ENCODE measurements at places on chromosomes 1 and 21. TPM values are rescaled to one million over a fixed set of nuclear protein-coding genes. Genes with fewer than 3 reads are reported as not detected.

DNA sequence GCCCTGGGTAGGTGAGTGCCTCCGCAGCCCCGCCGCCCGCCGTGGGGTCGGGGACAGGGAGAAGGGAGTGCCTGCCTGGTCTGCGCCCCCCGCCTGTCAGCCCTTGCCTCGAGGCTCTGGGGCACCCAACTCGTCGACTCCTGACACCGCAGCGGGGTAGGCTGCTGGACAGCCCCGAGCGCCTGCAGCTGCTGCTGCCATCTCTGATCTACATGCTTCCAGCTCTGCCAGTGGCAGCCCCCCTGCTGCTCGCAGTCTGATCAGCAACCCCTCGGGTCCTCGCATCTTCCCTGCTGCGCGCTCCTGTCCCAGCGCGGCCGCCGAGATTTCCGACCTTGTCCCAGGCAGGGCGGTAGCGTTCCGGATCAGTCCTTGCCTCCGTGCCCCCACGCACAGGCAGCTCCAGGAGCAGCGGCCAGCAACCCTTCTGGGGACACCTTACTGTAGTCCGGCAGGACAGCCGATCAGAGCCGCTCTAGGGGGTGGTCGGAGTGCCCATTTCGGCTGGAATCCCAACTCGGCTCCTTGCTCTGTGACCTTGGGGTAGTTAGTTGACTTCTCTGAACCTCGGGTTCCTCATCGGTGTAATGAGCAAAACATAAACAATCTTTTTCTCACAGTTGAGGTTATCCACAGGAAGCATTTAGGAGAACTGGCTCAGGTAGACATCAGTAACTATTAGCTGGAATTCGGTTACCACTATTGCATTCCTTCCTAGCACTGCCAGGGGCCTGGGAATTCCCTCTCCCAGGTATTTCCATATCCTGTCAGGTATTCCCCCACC, 540 bp downstream of the BCAN start:
- H3K4me3 ChIP-seq = peak overlapping the region; percentile 65
- H3K27ac ChIP-seq = no peak overlapping the region
- H3K36me3 ChIP-seq = no peaks in the 10 kb centered on the region
- H3K4me1 ChIP-seq = peaks cover 26% of the 10 kb centered on the region
- no peak for DNase-seq

- H3K27ac ChIP-seq = no peak overlapping the region
- no peak for DNase-seq
- peaks cover 12% of the 10 kb centered on the region for H3K4me1 ChIP-seq
- no peak overlapping the region for H3K4me3 ChIP-seq
- no peaks in the 10 kb centered on the region for H3K27me3 ChIP-seq
- no peaks in the 10 kb centered on the region for H3K36me3 ChIP-seq
Observed at GRCh38 chr1:82451191-82451590, 650.5 kb downstream of the ADGRL2 start.

GRCh38 chr1:115210302-115210711, 121.0 kb upstream of the TSPAN2 start:
- H3K4me1 ChIP-seq = no peaks in the 10 kb centered on the region
- peaks cover 6% of the 10 kb centered on the region for H3K27me3 ChIP-seq
- H3K4me3 ChIP-seq = no peak overlapping the region
- H3K27ac ChIP-seq = no peak overlapping the region
- H3K36me3 ChIP-seq = no peaks in the 10 kb centered on the region

DNA sequence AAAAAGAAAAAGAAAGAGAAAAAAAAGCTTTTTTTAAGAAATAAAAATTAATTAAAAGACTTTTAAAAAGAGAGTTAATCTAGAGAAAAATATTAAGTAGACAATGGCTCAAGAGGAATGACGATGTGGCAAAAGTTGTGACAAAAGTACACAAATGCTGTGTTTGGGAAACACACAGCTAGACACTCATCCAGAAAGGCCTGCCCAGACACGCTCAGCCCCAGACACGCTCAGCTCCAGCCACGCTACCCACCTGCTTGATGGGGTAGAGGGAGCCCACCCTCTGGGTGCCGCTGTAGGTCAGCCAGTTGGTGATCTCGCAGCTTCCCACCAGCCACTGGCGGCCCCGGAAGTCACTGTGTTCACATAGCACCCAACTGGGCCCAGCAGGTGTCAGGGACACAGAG, 10.2 kb downstream of the CD52 start:
- peaks cover 14% of the 10 kb centered on the region for H3K36me3 ChIP-seq
- peaks cover 4% of the 10 kb centered on the region for H3K4me1 ChIP-seq
- no peak overlapping the region for H3K27ac ChIP-seq
- no peak overlapping the region for H3K4me3 ChIP-seq

DNA sequence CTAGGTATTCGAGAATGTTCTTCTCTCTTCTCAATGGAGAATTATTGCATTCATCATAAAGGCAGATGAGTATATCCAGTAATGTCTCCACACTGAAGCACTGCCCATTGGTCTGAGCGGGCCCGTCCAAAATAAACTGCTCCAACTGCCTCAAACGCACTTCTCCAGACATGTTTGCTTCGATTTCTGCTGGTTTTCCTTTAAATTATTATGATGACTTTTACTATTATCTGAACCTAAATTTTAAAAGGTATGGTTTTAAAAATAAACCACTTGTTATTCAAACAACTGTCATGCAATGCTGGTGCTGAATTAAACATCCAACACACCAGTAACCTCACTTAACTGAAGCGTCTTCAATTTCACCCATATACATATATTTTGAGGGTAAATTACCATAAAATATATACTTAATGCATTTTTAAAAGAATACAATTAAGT, 1.3 kb downstream of the CDC42BPA start:
- no peak overlapping the region for H3K27ac ChIP-seq
- peaks cover 9% of the 10 kb centered on the region for H3K4me1 ChIP-seq
- H3K27me3 ChIP-seq = peaks cover 62% of the 10 kb centered on the region
- DNase-seq = no peak
- H3K4me3 ChIP-seq = no peak overlapping the region

DNA sequence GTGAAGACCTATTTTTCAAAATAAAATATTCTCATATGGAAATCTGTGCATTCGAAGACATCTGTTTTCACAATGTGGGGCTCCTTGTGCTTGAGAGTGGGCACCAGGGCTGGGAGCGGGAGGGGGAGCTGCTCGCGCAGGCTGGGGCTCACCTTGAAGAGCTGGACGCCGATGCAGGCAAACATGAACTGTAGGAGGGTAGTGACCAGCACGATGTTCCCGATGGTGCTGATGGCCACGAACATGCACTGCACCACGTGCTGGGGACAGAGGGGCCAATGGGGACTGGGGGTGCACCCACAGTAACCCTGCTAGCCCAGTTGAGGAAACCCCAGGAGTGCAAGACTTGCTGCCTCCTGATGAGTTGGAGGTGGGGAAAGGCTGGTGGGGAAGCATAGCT, 42.2 kb upstream of the KIF21B start:
- no peaks in the 10 kb centered on the region for H3K4me1 ChIP-seq
- no peak for DNase-seq

- H3K36me3 ChIP-seq = peaks cover 9% of the 10 kb centered on the region
- H3K27ac ChIP-seq = no peak overlapping the region
- no peaks in the 10 kb centered on the region for H3K27me3 ChIP-seq
- no peaks in the 10 kb centered on the region for H3K4me1 ChIP-seq
- no peak for DNase-seq
Observed at GRCh38 chr1:77175230-77175844, 43.9 kb downstream of the PIGK start.

- peaks cover 16% of the 10 kb centered on the region for H3K4me1 ChIP-seq
- H3K36me3 ChIP-seq = no peaks in the 10 kb centered on the region
- H3K27ac ChIP-seq = no peak overlapping the region
- no peak for DNase-seq
- H3K4me3 ChIP-seq = no peak overlapping the region
Observed at GRCh38 chr1:206082831-206083695, 30.1 kb downstream of the RHEX start.

DNA sequence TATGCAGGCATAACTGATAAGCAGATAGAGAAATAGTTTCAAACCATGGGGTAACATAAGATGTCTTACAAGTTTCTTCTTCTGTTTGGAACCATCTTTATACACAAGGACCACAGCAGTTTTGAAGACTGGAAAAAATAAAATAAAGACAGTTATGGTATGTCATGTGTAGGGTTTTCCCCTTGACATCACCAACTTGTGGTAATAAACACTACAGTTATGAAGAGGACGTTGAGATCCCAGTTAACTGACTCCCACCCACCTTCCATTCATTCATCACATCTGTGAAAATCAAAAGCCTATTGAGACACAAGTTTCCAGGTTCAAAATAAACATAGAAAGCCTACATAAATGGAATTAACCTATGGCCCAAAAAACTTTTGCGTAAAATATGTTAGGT, 92.5 kb upstream of the KRTAP19-8 start:
- peak; percentile 67 for DNase-seq
- H3K27ac ChIP-seq = peak overlapping the region; percentile 98
- H3K4me3 ChIP-seq = peak overlapping the region; percentile 76
- peaks cover 61% of the 10 kb centered on the region for H3K4me1 ChIP-seq

DNA sequence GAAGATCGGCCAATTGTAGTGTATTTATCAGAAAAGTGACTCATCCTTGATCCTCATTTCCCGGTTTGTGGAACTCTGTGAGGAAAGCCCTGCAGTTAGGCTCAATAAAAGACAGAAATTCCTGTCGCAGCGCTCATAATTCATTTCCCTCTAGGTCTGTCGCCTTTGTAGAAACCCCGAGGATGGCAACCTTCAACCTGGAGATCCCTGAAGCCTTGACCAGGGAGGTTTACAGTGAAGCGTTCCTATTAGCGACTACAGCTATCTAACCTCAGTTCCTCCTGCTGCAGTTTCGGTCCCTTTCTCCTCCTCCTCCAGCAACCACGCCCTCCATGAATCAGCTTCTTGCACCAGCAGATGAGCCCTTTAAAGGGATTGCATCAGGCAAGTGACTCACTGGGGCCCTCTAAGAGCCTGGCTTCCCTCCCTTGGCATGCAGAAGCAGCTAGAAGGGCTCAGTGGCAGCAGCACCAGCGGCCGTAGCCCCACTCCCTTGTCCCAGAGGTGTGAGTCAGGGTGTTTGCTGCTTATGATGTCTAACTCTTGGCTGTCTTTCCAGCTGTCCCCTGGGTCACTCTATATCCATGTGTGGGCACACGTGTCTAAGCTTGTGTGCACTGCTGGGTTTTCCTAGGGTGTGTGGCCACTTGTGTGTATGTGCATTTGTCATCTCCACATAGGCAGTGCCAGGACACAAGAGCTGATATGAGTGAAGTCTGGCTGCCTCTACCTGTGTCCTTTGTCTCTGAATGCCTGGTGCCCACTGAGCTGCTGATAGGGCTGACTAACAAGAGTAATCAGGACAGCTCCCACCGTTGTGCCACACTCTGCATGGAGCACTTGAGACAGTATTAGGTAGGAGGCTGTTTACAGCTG, 779 bp upstream of the STK40 start:
- peak; percentile 96 for DNase-seq
- no peaks in the 10 kb centered on the region for H3K27me3 ChIP-seq
- H3K36me3 ChIP-seq = peaks cover 29% of the 10 kb centered on the region
- peaks cover 54% of the 10 kb centered on the region for H3K4me1 ChIP-seq
- H3K4me3 ChIP-seq = peak overlapping the region; percentile 92
- peak overlapping the region; percentile 99 for H3K27ac ChIP-seq

DNA sequence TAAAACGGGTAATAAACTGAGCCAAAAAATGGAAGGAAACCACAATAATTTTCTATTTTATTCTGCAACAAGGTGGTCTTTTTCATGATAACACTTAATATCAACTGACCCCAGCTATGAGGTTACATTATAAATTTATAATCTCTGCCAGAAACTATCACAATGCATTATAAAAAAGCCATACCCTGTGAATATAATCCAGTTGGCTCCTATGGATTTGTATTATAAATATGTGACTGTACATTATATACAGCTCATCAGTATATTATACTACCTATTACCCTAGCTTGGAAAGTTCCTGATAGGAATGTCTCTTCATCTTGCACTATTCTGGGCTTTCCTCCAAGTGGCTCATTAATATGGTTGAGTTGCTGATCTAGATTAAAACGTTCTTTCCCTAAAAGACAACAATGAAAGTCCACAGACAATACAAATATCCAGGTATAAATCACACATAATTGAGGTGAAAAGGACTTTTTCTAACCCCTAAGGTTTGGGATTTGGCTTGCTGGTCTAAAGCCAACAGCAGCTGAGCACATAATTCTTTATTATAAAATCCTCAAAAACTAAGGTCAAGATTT, 487.7 kb downstream of the TTLL7 start:
- no peak overlapping the region for H3K27ac ChIP-seq
- H3K4me1 ChIP-seq = peaks cover 54% of the 10 kb centered on the region
- DNase-seq = no peak
- H3K36me3 ChIP-seq = peaks cover 16% of the 10 kb centered on the region
- H3K27me3 ChIP-seq = no peaks in the 10 kb centered on the region

GRCh38 chr1:43999455-43999854, 8.1 kb downstream of the CCDC24 start:
- H3K27ac ChIP-seq = no peak overlapping the region
- peaks cover 2% of the 10 kb centered on the region for H3K4me1 ChIP-seq
- H3K27me3 ChIP-seq = no peaks in the 10 kb centered on the region
- H3K36me3 ChIP-seq = no peaks in the 10 kb centered on the region
- H3K4me3 ChIP-seq = no peak overlapping the region
- no peak for DNase-seq

- H3K27me3 ChIP-seq = peaks cover 11% of the 10 kb centered on the region
- no peaks in the 10 kb centered on the region for H3K36me3 ChIP-seq
- H3K27ac ChIP-seq = no peak overlapping the region
- no peak for DNase-seq
Observed at GRCh38 chr1:205922806-205923205, 20.4 kb downstream of the SLC26A9 start.

GRCh38 chr1:116347696-116348095, 25.3 kb upstream of the ATP1A1 start:
- H3K27me3 ChIP-seq = peaks cover 2% of the 10 kb centered on the region
- no peak overlapping the region for H3K27ac ChIP-seq
- DNase-seq = no peak

DNA sequence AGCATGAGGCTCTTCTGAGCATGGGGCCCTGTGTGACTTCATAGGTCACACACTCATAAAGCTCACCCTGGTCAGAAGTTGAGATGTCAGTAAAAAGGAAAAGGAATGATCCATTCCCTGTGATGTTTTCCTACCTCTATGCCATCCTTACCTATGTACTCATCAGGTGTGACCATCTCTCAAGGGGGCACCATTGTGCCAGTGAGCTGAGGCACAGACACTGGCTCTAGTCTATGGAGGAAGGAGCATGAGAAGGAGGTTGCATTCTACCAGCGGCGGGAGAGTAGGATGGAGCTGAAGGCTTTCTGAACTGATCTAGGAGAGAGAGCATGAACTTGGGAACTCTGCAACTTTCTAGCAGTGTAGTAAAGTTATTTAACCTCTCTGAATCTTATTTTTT, 65.8 kb upstream of the RGL1 start:
- H3K4me3 ChIP-seq = no peak overlapping the region
- no peaks in the 10 kb centered on the region for H3K27me3 ChIP-seq
- H3K36me3 ChIP-seq = no peaks in the 10 kb centered on the region
- no peak for DNase-seq

TSSK3 gene
- total RNA-seq = 2.3 TPM

RHCE gene
- not detected for total RNA-seq

PODN gene
- not detected for total RNA-seq

BRDT gene
- not detected for total RNA-seq

CD244 gene
- not detected for total RNA-seq

ECM1 gene
- total RNA-seq = 1.5 TPM

Data from activated CD4-positive, alpha-beta T cell treated with anti-CD3 and anti-CD28 coated beads, Interleukin-2, amount 10 ng/mL, durations not matched to agents 24 days and 14 days (primary cell).